G401 (cell line): ENCODE measurements at places on chromosomes 7 and 10. TPM values are rescaled to one million over a fixed set of nuclear protein-coding genes. Genes with fewer than 3 reads are reported as not detected.

ITGB8 gene
- total RNA-seq = not detected in 2 replicates

DNA sequence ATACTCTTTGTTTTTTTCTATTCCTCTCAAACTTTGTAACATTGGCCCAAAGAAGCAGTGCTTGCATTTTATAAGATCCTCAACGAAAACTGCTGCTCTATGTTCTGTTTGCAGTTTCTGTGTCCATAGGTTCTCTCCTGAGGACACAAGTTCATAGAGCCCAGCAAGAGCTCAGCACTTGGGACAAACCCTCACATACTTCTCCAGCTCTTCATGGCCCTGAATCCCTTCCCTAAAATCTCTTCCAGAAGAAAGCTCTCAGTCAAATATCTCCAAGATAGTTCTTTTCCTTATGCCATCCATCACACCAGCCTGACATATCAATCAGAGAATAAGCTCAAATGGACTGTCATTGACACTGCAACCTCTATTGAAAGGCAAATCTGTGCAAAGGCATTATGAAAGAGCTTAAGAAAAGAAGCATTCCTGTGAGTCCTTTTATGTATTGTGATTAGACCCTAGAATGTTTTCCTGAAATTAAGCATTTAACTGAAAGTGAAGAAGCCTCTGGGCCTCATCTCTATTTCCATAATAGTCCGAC is 405.5 kb downstream of the ANKRD7 start:
- no peak for DNase-seq

CTAGE15 gene
- not detected in 2 replicates for total RNA-seq

HOXA5 gene
- 0.81 and 1.6 TPM in 2 replicates for total RNA-seq

GRCh38 chr7:143901332-143901667 is 676 bp downstream of the TCAF1 start:
- peak; percentile 76 for DNase-seq

DNA sequence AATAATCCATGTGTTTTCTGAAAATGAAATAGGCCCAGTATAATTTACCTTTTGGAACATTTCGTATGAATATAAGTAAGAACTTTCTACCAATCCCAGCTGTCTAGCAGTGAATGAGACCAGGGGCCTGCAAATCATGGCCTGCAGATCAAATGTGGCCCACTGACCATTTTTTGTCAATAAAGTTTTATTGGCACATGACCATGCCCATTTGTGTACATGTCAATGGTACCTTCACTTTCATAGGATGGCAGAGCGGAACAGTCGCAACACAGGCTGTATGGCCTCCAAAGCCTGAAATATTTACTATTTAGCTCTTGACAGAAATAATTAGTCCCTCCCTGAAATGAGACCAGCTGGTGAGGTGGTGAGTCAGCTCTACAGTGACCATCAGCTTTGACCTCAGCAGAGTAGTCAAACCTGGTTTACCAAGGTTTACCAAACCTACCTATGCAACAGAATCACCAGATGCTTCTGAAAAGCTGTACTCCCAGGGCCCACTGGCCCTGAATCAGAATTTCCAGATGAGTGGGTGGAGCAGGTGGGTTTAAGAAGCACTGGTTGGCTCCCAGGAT is 13.8 kb upstream of the C10orf90 start:
- no peak for DNase-seq
